ENCODE measurements at places on chromosomes 6 and 20.

GRCh38 chr20:24648481-24648880 lies 179.1 kb downstream of the SYNDIG1 start:
- DNase-seq = no peak

- DNase-seq = no peak
These were observed 188.0 kb upstream of the TENT5A start for GRCh38 chr6:81940451-81940985.

GRCh38 chr6:69337311-69337710 lies 459.5 kb downstream of the LMBRD1 start:
- DNase-seq = no peak

GRCh38 chr20:20020908-20021307 lies 3.7 kb downstream of the NAA20 start:
- DNase-seq = no peak

DNA sequence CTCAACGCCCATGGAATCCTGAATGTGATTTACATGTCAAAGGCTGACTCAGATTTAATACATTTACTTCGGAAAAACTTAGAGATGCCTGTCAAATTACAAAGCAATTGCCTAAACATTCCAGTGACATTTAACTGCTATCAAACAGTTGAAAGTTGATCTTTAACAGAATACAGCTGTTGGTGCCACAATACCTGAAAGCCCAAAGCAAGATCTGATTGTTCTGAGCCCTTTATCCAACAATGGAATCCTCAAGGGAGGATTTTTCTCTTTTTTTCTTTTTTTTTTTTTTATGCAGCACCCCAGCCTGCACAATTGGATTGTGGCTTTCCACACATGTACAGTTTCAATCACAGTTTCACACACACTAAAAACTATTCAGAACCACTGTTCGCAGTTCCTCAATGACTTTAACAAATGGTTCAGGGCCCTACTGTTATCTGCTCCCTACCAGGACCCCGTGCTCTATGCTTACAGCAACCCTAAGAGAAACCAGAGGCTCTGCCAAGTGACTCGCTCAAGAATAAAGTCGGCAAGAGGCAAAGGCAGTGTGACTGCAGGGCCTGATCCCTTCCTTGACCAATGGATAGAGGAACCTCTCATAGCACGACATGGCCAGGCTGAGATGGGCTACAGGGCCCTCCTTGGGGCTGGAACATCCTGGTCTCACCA lies 33.3 kb downstream of the EPB41L2 start:
- DNase-seq = no peak

- no peak for DNase-seq
These were observed 1.4 kb upstream of the TRERF1 start for GRCh38 chr6:42453031-42453653.
